ENCODE measurements at places on chromosomes 2 and 18.
A peak's percentile ranks its signal among the peaks of the same experiment; 100 is the strongest.

- H3K27me3 ChIP-seq, result no peaks in the 10 kb centered on the region
- no peak for DNase-seq
- no peak overlapping the region for H3K4me3 ChIP-seq
These were observed 238.3 kb upstream of the TRIB2 start for GRCh38 chr2:12478151-12479064.

DNA sequence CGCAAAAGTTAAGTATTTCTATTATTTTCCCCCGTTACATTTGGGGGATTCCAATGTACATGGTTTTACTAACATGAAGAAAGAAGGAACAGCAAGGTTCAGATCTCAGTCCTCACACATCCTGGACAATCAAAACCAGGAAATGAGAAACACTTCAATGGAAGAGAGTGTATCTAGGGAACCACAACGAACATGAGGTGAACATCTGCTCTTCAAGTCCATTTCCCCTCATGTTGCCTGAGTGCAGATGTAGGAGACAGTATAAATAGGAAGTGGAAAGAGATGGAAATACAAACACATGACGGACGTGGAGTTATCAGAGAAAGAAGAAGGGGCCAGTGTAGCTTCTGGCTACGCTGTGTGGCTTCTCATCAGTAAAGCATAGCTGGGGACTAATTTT, 52.6 kb downstream of the CHN1 start:
- no peak for DNase-seq
- no peak overlapping the region for H3K27ac ChIP-seq
- H3K4me3 ChIP-seq, result no peak overlapping the region
- no peaks in the 10 kb centered on the region for H3K27me3 ChIP-seq

GRCh38 chr2:141582213-141582612, 548.6 kb downstream of the LRP1B start:
- no peak overlapping the region for H3K27ac ChIP-seq
- no peaks in the 10 kb centered on the region for H3K27me3 ChIP-seq

DNA sequence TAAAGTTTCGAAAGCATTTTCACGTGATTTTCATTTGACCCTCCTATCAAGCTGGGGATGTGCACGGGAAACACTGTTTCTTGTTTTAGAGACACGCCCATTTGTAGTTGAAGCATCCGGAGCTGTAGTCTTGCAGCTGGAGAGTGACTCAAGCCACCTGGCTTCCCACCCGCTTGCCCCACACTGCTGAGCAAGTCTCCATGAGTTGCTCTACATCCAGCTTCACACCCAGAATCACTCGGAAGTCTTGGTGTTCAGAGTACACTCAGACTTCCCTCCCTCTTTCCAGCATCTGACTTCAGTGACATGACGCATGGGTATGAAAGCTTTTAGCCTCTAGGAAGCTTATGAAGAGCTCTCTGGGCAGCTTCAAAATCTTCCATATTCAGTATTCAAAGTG, 262.4 kb downstream of the NBAS start:
- H3K4me3 ChIP-seq, result no peak overlapping the region
- no peak overlapping the region for H3K27ac ChIP-seq
- H3K4me1 ChIP-seq, result peaks cover 12% of the 10 kb centered on the region
- DNase-seq, result peak; percentile 73

DNA sequence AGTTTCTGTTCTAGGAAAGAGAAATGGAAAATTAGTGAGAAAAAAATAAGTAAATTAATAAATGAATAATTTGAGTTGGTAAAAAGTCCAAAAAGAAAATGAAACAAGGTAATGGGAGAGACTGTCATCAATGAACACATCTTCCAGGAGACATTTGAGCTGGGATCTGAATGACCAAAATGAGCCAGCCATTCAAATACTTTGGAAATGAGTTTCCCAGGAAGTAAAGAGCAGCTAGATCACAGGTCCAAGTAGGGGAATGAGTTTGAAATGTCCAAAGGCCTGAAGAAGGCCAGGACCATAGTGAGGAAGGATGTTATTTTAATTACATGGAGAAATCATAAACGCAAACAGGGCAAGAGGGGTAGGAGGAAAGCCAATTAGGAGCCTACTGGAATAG, 6.6 kb upstream of the DNAH7 start:
- no peak overlapping the region for H3K4me3 ChIP-seq
- H3K4me1 ChIP-seq, result no peaks in the 10 kb centered on the region
- no peak overlapping the region for H3K27ac ChIP-seq
- H3K36me3 ChIP-seq, result no peaks in the 10 kb centered on the region
- no peak for DNase-seq

DNA sequence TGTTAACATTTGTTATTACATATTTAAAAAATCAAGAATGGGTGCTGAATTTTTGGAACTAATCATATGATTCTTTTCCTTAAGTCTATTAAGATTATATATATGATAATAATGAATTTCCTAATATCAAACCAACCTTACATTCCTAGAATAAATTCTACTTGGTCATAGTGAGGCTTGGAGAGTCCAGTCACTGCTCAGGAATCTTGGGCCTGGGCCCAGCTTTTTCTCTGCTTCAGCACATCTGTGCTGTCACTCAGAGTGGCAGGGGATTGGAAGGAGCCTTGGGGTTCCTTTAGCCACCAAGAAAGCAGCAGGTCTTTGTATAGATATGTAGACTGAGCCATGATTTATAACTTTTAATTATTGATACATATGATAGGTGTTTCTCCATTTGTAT, 19.9 kb upstream of the ZAP70 start:
- no peak overlapping the region for H3K4me3 ChIP-seq
- H3K4me1 ChIP-seq, result no peaks in the 10 kb centered on the region
- H3K27ac ChIP-seq, result no peak overlapping the region

DNA sequence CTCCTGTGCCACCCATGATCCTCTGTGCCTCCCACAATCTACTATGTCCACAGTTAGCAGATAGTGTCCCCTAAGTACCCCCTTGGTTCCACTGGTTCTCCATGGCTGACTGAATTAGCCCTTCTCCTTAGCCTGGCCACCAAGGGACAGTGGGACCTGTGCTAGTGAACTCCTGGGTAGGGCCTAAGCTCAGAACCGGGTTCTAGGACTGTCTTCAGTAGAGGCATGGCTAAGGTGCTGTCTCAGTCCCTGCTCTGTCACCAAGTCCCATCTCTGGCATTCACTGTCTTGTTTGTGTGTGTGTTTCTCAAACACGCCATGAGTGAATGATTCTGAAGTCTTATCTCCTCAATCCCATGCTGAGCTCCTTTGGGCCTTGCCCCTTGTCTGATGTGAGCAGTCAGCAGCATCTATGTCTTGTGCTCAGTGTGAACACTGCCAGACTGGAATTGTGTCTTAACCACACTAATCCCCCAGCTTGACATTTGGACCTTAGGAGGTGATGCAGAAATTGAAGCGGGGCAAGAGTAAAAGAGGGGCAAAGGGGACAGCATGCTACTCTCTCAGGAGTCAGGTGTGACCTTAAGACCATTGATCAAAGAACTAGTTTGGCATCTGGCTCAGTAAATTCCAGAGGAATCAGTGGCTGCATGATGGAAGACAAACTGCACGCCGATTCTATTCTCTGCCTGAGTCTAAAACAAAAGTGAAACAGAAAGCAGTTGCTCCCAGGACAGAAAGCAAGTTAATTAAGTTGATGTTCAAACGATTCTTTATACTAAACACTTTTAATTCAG, 190.5 kb downstream of the ALPK2 start:
- no peak overlapping the region for H3K4me3 ChIP-seq
- no peak for DNase-seq
- no peaks in the 10 kb centered on the region for H3K4me1 ChIP-seq

DNA sequence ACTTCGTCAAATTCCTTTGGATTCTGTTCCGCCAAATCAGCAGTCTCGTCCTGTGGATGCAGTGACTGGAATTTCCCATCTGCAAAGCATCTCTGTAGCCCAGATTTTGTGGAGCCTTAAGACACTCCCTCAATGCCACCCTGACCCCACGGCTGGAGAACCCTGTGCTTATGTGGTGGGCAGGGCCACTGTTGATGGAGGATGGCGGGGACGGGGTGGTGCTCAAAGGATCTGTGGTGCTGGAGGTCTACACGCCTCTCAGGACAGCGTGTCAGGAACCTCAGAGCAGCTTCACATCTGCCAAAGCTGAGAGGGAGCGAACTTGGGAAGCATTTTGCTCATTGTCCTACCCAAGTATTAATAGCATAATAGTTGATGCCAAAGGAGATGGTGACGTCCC, 200.1 kb downstream of the MGAT5 start:
- H3K36me3 ChIP-seq, result peaks cover 13% of the 10 kb centered on the region
- no peak overlapping the region for H3K4me3 ChIP-seq
- no peaks in the 10 kb centered on the region for H3K27me3 ChIP-seq
- no peak for DNase-seq
- peak overlapping the region; percentile 6 for H3K27ac ChIP-seq

GRCh38 chr18:76408480-76409067, 86.5 kb downstream of the ZNF516 start:
- no peaks in the 10 kb centered on the region for H3K36me3 ChIP-seq
- DNase-seq, result no peak
- no peaks in the 10 kb centered on the region for H3K27me3 ChIP-seq
- H3K27ac ChIP-seq, result no peak overlapping the region
- H3K4me1 ChIP-seq, result peaks cover 12% of the 10 kb centered on the region
- no peak overlapping the region for H3K4me3 ChIP-seq

DNA sequence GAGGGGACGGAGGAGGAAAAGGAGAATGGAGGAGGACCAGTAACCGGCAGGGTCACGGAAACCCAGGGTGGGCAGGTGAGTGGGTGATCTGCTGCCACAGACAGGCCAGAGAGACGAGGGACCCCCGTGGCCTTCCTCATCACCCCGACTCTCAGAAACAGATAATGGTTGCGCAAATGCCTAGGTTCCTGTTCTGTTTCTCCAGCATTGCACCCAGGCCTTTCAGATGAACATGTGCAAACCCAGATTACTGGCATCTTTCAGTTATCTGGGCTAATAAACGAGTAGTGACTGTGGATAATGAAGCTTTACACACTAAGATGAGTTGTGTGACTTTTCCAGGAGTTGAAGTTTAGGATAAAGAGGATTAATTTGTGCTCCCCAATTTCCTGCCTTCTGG, 46.5 kb downstream of the TET3 start:
- no peaks in the 10 kb centered on the region for H3K27me3 ChIP-seq
- no peak overlapping the region for H3K4me3 ChIP-seq
- DNase-seq, result no peak
- peaks cover 5% of the 10 kb centered on the region for H3K4me1 ChIP-seq
- no peaks in the 10 kb centered on the region for H3K36me3 ChIP-seq

- H3K27ac ChIP-seq, result no peak overlapping the region
- H3K36me3 ChIP-seq, result no peaks in the 10 kb centered on the region
- no peak overlapping the region for H3K4me3 ChIP-seq
- no peaks in the 10 kb centered on the region for H3K27me3 ChIP-seq
These were observed 225.1 kb downstream of the ZNF385B start for GRCh38 chr2:179636100-179636980.

- no peaks in the 10 kb centered on the region for H3K4me1 ChIP-seq
- DNase-seq, result no peak
- H3K36me3 ChIP-seq, result no peaks in the 10 kb centered on the region
- no peak overlapping the region for H3K27ac ChIP-seq
- H3K27me3 ChIP-seq, result no peaks in the 10 kb centered on the region
These were observed 815.8 kb upstream of the ID2 start for GRCh38 chr2:7866104-7866503.

DNA sequence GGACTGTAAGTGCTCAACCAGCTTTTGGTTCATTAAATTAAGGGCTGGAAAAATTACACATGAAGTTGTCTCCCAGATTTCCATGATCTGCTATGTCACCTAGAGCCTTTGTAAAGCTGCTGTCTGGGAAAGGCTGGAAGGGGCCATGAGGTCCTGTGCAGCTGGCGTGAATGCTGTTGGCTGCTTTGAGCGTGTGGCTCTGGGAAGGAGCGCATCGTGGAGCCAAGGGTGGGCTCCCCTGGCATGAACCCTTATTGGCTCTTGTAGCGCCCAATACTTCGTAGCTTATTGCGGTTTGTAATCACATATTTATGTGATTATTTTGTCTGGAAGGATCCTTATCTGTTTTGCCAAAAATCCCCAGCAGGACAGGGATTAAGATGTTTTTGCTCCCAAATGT, 70.5 kb upstream of the LMAN1 start:
- DNase-seq, result no peak
- no peak overlapping the region for H3K27ac ChIP-seq
- H3K36me3 ChIP-seq, result no peaks in the 10 kb centered on the region
- no peaks in the 10 kb centered on the region for H3K27me3 ChIP-seq
- H3K4me1 ChIP-seq, result no peaks in the 10 kb centered on the region

DNA sequence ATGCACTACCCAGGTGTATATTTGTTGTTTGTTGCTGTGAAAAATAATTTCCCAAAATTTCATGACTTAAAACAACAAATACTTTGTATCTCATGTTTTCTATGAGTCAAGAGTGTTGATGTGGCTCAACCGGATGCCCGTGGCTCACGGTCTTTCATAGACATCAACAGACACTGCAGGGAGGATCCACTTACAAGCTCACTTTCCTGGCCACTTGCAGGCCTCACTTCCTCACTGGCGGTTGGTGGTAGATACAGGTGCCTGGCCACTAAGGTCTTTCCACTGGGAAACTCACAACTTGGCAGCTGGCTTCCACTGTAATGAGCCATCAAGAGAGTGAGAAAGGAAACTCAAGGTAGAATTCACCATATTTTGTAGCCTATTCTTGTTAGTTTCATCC, 662.9 kb downstream of the IRS1 start:
- DNase-seq, result no peak
- no peak overlapping the region for H3K27ac ChIP-seq
- H3K4me3 ChIP-seq, result no peak overlapping the region
- H3K4me1 ChIP-seq, result peaks cover 3% of the 10 kb centered on the region

DNA sequence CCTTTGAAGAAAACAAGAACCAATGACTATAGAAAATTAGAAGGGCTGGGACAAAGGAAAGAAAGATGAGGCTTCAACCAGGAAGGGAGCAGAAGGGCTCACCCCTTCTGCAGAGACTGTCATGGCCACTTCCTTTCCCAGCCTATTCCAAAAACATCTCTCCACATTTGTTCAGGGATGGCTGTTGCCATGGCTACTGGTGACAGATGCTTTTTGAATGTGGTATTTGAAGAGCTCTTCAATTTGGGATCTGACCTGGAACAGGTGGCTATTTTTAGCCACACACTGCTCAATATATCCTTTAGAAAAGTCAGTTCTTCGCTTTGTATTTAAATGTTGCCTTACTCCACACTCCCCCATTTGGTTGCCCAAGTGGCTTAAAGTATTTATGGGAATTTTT, 64.1 kb upstream of the LCLAT1 start:
- no peak overlapping the region for H3K4me3 ChIP-seq
- H3K36me3 ChIP-seq, result no peaks in the 10 kb centered on the region
- H3K27ac ChIP-seq, result no peak overlapping the region
